ENCODE measurements at places on chromosomes 2 and 18. TPM values are rescaled to one million over a fixed set of nuclear protein-coding genes. Genes with fewer than 3 reads are reported as not detected.

ATP5F1A gene
- 491 TPM for total RNA-seq

TET3 gene
- total RNA-seq: 75.3 TPM

SPP2 gene
- not detected for total RNA-seq

COL4A3 gene
- total RNA-seq: 0.80 TPM

SERPINB13 gene
- 16.3 TPM for total RNA-seq

Measured in suprapubic skin (tissue), 4 donors.